ENCODE measurements at places on chromosomes 3 and 15.

GRCh38 chr3:157368171-157368570 lies 68.5 kb upstream of the PTX3 start:
- no peak for DNase-seq

- DNase-seq: peak; percentile 78
These were observed 64.5 kb downstream of the KLHL25 start for GRCh38 chr15:85730001-85730820.

DNA sequence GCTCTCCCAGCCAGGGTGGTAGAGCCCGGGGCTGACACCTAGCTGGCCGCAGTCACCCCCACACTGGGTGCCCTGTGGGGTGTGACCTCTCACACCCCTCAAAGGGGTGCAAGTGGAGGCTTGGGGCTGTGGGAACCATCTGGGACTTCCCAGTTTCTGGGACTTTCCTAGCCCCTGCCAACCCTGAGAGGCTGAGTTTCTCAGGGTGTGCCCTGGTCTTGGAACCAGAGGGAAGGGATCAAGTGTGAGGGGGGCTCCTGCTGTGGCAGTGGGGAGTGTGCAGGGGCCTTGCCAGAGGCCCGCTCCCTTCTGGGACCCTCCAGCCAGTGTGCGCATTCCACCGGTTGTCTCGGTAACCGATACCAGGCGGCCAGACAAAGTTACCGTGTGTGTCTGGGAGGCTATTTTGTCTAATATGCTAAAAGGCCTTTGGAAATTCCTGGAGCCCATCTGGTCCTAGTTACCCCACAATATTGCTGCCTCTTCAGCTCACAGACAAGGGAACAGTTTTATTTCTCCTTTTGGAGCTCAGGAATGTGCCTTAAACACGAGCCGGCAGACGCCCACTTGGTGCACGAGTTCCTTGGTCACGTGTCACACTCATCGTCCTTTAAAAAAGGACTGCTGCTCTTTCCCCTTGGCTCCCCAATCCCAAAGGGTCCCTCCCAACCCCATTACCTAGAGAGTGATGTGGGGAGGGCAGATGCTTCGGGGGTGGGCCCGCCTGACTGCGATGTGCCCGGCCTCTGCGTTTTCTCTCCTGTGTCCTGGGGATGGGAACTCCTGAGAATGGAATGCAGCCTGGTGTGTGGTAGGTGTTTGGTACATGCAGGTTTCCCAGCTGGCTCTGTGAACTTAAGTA lies 33.2 kb downstream of the HDAC11 start:
- no peak for DNase-seq

GRCh38 chr3:2099779-2100191 lies 1.1 kb downstream of the CNTN4 start:
- no peak for DNase-seq

DNA sequence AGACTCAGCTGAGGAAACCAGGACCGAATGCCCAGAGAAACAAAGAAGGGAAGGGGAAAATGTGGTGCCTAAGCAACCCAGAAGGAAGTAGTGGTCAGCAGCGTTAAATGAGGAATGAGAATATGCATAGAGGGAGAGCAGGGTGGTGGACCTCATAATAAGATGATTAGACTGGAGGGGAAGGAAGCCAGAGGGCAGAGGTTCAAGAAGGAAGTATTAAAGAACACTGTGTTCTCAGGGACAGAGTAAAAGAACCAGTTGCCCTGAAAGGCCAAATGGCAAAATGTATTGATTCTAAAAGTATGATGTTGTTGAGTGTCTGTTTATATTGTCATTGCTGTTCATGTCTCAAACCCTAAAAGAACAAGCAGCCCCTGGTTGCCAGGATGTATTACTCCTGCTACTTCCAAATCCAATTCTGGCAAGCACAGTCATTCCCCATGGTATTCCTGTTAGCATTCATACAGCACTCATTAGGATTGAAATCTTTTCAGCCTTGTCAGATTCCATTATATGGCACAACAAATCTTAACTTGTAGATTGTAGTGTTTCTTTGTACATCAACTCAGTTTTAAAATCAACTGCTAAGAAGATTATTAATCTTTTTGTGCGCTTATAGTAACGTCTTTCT lies 23.4 kb downstream of the P2RY1 start:
- no peak for DNase-seq

- no peak for DNase-seq
These were observed 26.8 kb downstream of the SERPINI1 start for GRCh38 chr3:167762296-167762695.

DNA sequence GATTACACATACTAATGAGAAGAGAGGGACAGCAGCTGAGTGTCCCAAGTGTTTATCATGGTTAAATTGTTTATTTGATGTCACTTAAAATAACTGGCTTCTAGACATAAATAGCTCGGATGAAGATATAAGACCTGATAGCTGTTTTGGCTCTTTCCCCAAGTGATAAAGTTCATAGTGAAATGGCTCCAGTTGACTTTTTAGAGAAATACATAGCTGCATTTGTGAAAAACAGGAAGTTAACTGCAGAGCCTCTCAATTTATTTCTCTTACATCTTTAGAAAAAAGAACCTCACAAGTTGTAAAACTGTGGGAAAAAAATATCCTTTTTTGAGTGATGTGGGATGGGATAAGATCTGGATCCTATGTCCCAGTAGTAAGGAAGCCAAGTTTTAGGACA lies 332.9 kb upstream of the RASGRP1 start:
- no peak for DNase-seq

DNA sequence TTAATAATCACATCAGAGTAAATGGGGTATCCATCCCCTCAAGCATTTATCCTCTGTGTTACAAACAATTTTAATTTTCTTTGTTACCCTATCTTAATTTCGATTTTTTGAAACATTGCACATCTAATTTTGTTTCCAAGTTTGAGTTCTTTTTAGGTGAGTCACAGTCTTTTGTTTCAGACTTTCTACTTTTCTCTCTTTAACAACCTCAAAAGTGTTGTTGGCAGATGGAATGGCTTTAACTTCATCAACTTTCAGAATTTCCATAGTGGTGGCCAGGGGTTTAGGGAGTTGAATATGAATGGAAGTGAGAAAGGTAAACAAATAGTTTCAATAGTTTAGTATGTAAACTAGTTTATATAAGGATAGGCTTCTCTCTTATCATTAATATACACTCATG lies 223.0 kb upstream of the MLF1 start:
- DNase-seq: no peak

- peak; percentile 76 for DNase-seq
These were observed 4.6 kb downstream of the BCL6 start for GRCh38 chr3:187740421-187741399.

GRCh38 chr3:129421988-129422745 lies 6.3 kb downstream of the EFCAB12 start:
- no peak for DNase-seq

DNA sequence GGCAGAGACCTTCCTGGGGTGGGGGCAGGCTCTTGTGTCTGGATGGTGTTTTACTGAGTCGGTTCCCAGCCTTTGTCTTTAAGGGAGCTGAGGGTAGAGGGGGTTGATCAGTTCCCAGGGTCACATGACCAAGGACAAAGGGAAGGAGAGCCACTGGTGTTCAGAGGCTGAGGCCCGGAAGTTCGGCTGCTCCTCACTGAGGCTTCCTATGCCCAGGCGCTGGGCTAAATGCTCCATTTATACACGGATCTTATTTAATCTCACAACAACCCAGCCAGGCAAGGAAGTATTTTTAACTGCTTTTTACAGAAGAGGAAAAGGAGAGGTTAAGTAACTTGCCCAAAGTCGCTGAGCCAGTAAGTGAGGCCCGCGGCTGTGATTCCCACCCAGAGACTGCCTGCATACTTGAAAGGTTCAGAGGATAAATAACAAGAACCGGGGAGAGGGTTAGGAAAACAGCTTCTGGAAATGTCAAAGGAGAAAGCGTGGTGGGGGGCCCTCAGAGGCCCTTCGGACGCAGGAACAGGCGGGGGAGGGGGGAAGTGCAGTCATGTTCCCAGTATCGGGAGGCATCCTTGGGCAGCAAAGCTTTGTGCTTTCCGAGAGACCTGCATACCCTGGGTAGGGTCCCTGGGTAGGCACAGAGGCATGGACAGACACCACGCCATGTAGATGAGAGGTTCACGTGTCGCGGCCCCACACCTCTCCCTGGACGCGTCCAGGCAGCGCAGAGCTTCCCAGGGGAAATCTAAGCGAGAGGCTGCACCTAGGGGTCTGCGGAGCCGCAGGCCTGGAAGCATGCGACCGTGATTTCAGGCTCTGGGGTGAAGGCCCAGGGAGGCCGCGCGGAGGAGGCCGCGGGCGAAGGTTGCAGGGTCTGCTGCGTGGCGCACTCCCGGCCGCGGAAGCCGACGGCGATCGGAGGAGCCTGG lies 21.3 kb downstream of the EPHB3 start:
- DNase-seq: no peak

DNA sequence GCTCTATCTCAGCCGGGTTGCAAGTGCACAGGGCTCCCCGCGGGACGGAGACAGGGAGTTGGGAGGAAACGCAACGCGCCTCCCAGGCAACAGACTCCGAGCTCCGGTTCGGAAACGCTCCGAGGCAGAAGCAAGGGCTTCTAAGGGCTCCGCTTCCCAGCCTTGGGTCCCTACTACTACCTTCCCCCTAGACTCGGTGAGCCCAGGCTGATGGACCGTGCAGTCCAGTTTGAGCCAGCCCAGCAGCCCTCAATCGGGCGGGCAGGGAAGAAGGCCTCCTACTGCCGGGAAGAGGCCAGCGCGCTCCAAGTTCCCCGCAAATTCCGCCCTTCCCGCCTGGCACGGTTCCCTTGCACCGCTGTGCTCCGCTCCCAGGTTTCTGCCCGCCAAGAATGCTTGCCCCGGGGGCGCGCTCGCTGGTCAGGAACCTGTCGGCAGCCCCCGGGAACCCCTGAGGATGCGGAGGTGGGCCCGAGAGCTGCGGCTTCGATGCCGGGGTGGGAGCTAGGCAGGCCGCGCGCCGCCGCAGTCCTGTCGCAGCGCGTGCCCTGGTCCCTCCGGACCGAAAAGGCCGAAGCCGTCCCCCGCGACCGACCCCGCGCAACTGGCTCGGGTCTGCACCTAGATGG lies 728 bp downstream of the TRANK1 start:
- peak; percentile 14 for DNase-seq

GRCh38 chr3:167700046-167700445 lies 34.6 kb downstream of the PDCD10 start:
- no peak for DNase-seq

GRCh38 chr3:120457827-120458226 lies 7.0 kb upstream of the FSTL1 start:
- DNase-seq: no peak

DNA sequence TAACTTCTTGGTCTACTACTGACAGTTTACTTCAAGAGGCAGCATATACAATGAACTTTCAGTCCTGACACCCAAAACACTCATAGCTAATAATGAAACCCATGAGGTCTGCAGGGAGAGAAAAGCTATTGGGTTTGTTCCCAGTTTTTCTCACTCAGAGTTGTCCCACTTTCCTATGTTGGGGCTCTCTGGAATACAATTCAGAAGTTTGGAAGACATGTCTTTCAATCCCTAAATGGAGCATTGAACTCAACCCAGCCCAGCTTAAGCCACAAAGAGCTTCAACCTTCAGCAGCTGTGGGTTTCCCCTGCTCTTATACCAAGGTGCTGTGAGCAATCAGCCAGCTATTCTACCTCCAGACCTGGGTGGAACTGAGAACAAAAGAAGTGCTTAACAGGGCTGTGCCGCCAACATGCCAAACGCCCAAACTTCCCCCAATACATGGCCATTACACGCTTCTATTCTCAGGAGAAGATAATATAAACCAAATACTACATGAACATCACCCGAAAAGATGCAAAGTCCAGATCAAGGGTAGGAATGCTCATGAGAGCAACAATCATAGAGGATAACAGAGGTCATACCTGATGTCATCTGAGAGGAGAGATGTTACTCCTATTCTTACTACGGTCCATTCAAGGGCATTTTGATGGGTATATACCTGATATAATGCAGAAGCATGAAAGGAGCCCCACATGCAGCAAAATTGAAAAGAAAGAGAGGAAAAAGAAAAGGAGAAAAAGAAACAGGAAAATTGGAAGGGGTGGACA lies 131.2 kb upstream of the TGFBR2 start:
- DNase-seq: peak; percentile 6

GRCh38 chr3:159158213-159158612 lies 356.4 kb downstream of the MFSD1 start:
- no peak for DNase-seq

GRCh38 chr15:93243573-93243972 lies 154.6 kb upstream of the RGMA start:
- no peak for DNase-seq

DNA sequence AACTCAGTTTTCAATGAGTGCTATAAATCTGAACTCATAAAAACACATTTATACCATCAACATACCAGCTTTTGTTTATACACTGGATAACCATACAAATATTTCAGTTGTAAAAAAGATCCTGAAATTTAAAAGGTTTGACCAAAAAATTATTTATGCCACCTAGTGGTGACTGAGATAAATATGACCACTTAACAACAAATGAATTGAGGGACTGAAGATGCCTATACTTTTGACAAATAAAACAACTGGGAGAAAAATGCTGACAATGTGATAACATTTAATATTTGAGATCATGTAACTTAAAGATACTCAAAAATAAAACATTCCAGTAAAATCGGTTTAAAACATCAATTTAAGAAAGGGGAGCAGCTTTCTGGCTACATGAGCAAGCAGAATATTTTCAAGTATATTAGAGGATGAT lies 30.4 kb downstream of the ATG3 start:
- DNase-seq: peak; percentile 27

Data from activated CD4-positive, alpha-beta T cell treated with anti-CD3 and anti-CD28 coated beads, Interleukin-2, amount 50 U/mL, for 16 hours (primary cell).